ENCODE measurements at places on chromosomes 13 and 19. TPM values are rescaled to one million over a fixed set of nuclear protein-coding genes. Genes with fewer than 3 reads are reported as not detected.

The GPX4 gene
- 314 TPM for total RNA-seq

The DENND1C gene
- 3.3 TPM for total RNA-seq

The TRIP10 gene
- total RNA-seq = 19.3 TPM

The FLT1 gene
- 90.6 TPM for total RNA-seq

The CYP2A7 gene
- 0.50 TPM for total RNA-seq

The CEACAM16 gene
- not detected for total RNA-seq

The LRRC8E gene
- total RNA-seq = not detected

The SPHK2 gene
- total RNA-seq = 56.0 TPM

All from dorsolateral prefrontal cortex (tissue), 122 donors.